ENCODE measurements at places on chromosomes 1 and 21.

DNA sequence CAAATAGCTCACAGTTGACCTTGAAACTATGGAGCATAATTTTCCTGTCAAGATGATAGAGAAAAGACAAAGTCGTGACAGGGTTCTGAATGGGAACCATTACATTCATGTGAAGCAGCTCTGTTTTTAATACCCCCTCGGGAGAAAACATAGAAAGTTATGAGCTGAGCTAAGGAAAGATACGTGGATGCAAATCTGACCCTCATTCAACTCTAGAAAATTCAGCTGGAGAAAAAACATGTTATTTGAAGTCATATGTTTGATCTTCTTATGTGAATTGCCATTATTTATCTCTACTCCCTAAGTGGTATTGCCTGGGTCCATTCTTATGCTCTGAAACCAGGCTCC is 48.0 kb upstream of the LRRC52 start:
- DNase-seq, result no peak

- DNase-seq, result no peak
These were observed 173.1 kb downstream of the LMO4 start for GRCh38 chr1:87501738-87502137.

DNA sequence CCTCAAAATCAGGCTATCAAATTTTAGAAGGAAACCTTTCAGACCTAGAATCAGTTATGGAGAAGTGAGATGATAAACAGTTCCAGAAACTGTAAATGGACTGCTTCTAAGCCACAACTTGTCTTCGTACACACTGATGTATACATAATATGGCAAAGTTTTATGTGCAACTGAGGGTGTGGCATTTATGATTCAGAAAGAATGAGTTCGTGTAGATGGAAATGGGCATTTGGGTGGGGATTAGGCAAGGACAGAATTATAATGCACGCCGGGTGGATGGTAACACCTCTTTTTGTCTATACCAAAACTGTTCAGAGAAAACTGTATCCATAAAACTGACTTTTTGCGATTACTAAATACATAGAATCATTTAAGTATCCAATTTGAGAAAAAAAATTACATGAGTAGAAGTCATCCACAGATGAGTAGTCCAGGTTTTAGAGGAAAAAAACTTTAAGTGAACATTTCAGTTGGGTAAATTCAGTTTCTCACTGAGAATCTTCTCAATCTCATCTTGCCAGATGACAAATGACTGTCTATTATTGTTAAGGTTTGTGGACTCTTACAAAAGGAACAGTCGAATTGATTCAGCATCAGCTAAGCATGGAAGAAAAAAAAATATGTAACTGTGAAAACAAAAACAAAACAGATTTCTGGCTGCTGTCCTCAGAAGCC is 22.5 kb downstream of the ERRFI1 start:
- DNase-seq, result no peak

GRCh38 chr1:185368913-185369491 is 52.0 kb upstream of the IVNS1ABP start:
- DNase-seq, result no peak

DNA sequence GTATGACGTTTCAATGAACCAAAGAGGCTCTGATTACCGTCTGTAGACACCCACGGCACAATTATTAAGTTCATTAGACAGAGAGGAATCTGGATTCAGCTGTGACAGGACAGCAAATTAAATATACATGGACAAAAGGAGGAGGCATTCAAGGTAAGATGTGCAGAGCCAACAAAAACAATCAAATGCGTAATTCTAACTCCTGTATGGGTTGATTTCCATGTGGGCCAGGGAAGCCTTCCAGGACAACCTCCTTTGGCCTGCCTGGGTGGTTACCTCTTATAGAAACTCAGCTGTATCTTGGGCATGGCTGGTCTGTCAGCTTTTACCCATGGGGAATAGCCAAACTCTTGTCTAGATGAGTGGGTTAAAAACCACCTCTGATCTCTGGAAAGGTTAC is 43.8 kb downstream of the CCN1 start:
- no peak for DNase-seq

- DNase-seq, result no peak
These were observed 34.2 kb downstream of the IGFN1 start for GRCh38 chr1:201224666-201225370.

DNA sequence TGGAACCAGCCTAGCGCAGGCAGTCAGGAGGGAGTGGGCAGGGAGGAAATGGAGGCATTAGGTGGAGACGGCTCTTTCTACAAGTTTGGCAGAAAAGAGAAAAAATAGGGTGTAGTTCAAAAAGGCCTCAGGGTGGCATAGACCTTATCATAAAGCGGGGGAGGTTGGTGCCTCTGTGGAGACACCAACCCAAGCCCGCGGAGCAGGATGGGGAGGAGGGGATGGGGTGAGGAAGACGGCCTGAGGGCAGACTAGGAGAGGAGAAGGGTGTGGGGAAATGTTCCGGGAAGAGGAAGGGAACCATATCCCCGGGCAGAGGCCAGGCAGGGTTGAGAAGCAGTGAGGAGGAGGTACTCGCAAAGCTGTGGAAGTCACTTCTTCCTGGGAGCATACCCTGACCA is 17.4 kb upstream of the SHE start:
- no peak for DNase-seq

- no peak for DNase-seq
These were observed 136.6 kb downstream of the PLXNA2 start for GRCh38 chr1:208107425-208108212.

DNA sequence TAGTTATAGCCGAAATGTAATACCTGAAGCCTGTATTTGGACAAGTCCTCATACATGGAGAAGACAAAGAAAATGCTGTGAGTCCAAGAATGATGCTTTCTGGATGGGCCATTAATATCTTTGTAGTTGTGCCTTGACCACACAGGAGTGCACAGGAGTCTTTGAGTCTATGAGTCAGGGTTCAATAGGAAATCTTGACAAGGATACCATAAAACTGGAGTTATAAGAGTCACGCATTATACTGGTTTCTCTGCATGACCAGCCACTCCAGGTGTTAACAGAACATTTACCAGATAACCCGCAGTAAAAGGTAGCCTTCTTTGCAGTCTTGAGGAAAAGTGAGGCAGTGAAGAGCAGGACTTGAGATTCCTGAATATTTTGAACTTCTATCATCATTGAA is 464.6 kb upstream of the PKN2 start:
- DNase-seq, result no peak

DNA sequence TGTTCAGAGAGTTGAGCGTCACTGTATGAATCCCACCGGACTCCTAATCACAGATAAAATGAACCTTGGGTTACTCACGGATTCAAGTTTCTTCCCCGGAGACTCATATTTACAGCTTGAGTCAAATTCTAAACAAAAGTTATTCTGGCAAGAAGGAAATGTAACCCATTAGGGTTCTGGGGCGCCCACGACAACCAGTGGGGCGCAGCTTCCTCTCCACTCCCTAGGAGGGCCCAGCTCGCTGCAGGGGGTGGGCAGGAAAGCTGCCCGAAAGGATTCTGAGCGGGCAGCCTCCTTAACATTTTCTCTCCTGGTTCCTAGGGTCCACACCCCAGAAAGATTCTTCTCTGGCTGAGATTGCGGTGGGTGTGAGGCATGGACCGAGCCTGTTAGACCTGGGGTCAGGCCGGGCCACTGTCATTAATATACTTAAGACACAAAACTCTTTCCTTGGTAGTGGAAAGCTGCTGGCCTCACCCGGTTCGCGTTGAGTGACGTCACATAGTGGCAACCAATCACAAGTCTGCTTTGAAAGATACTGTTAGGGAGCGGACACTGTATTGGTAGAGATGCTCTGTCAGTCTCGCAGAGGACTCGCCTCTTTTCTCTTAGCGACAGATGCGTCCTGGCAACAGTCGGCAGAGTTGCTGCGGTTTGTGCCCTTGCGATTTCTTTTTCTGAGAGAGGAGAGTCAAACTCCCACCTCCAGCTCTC is 13.6 kb upstream of the MCOLN3 start:
- DNase-seq, result peak; percentile 61

Data from COR-L47 (cell line).